ENCODE measurements at places on chromosomes 6 and 20.

GRCh38 chr6:30441171-30441570, 48.1 kb upstream of the HLA-E start:
- DNase-seq: no peak

DNA sequence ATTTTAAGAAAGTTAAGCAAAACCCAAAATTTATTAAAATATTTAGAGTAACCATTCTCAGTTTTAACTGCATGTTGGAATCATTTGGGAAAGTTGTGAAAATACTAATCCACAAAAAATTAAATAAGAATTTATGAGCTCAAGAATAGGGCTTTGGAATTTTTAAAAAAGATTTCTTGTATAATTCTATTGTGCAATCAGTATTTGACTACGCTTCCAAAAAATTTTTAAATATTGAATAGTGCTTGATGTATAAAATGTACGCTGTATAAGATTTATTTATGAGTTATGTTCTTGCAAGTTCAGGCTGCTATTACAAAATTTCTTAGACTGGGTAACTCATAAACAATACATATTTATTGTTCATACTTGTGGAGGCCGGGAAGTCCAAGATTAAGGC, 571.7 kb downstream of the MMUT start:
- DNase-seq: no peak

- no peak for DNase-seq
These were observed 3.4 kb downstream of the MYT1 start for GRCh38 chr20:64167676-64168075.

DNA sequence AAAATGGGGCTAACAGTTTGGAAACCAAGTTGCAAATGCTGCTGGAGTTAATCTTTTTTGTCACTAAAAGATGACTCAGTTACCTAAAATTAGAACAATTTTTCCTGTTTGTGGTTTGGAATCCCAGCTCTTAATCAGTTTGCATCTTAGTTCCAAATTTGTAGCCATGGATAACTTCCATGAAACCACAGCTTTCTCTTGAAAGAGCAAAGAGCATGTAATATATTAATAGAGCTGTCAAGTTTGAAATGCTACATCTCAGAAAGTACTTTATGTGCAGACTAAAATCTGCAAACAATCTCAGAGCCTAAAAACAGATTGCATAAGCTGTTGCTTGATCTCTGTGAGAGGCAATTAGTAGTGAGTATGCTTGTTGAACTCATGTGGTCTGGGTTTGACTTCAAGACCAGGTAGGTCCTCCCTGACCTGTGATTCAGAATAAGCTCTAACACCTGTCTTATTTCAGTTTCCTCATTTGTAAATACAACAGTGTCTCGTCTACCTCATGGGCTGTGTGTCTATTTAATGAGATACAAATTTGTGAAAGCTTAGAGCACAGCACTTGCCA, 23.5 kb downstream of the DHX35 start:
- peak; percentile 35 for DNase-seq

- DNase-seq: no peak
These were observed 133.3 kb upstream of the AHI1 start for GRCh38 chr6:135630789-135631376.

DNA sequence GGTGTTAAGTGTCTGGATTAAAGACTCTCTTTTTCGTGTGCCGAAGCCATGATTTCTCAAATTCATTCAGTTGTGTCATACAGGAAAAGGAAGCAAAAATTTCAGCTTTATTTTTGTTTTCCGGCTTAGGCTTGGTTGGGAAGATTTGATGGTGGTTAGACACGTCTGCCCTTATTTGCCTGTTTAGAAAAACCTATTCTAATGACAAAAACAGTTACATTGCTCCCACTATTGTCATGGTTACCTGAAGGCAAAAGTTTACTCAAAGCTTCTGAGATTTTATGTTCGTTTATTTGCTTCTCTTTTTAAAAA, 982 bp downstream of the DNAJC5 start:
- no peak for DNase-seq

- no peak for DNase-seq
These were observed 73.3 kb downstream of the ADGRG6 start for GRCh38 chr6:142374965-142375733.

DNA sequence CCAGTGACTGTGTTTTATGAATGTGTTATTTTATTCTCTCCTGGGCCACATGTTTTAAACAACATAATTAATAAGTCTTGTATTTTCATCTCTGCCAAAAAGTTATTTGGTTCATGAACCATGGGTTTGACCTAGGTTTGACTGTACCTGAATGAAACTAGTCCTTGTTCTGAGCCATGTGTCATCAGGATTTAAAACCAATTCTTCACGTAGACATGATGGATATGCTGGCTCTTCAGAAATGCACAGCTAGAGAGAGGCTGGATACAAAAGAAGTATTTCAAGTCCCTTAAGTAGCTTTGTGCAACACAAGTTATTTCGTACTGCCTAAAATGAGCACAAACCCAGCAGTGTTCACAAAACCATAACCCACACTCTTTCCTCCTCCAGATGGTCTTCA, 116.1 kb downstream of the IBTK start:
- DNase-seq: no peak

DNA sequence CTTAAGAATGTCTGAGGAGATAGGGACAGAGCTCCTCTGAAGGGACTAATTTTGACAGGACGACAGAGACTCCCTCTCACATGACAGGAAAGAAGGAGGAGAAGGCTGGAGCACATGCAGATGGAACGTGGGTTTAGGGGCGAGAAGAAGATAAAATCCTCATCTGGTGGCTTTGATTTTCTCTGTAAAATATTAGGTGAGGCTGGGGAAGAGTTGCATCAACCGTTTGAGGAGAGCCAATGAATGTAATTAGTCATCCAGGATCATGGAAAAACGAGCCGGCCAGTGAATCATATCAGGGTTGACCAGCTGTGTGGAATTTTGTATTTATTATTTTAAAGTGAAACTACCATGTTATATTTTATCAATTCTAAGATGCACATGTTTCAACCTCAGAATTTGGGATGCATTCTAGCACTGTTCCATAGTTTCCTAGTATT, 46.9 kb upstream of the ADGRF4 start:
- DNase-seq: no peak

DNA sequence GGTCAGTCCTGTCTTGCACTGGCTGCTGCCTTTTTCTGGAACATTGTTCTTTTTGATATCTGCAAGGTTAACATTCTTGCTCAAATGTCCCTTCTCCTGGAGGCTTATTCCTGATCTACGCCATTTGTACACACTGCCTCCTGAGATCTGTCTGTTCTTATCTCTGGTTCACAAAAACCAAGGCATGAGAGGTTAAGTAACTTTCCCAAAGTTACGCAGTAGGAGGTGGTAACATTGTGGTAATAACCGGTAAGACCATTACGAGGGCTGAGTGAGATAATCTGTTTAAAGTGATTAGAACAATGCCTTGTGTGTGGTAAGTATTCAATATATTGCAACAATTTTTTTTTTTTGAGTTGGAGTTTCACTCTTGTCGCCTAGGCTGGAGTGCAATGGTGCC, 132.1 kb downstream of the FNDC1 start:
- DNase-seq: no peak

GRCh38 chr6:21874372-21874771, 280.8 kb downstream of the SOX4 start:
- DNase-seq: no peak

GRCh38 chr6:87494761-87495422, 22.1 kb downstream of the SLC35A1 start:
- DNase-seq: peak; percentile 61

- no peak for DNase-seq
These were observed 46.2 kb downstream of the HLA-C start for GRCh38 chr6:31225735-31226134.

DNA sequence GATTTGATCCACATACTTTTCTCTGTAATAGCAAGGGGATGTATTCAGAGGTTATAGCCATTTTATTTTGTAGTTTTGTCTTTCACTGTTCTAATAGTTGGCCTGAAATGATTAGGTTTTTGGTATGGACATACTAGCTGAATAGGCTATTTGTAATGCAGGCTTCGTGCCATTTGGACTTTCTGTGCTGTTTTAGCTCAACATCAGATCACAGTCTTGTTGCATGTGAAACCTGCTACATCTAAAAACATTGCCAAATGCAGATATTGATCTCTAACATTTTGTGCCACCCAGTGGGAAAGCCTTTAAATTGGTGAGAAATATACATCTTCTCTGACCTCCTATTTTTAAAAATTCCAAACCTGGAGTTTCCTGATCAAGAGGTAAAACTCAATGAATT, 157.5 kb upstream of the SCGN start:
- no peak for DNase-seq

- no peak for DNase-seq
These were observed 6.1 kb downstream of the UBD start for GRCh38 chr6:29553268-29554057.

DNA sequence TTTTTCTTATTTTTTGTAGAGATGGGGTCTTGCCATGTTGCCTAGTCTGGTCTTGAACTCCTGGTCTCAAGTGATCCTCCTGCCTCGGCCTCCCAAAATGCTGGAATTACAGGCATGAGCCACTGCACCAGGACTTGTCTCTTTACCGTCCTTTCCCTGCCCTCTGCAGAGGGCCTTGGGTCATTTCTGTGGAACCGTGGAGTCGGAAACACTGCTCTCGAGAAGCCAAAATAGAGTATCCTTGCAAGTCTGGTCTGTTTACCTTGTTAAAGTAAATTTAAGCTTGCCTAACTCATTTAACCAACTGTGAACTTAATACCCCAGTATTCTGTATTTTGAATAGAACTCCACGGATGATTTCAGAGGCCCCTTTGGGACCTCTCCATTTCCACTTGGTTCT, 51.4 kb downstream of the KDM1B start:
- no peak for DNase-seq

DNA sequence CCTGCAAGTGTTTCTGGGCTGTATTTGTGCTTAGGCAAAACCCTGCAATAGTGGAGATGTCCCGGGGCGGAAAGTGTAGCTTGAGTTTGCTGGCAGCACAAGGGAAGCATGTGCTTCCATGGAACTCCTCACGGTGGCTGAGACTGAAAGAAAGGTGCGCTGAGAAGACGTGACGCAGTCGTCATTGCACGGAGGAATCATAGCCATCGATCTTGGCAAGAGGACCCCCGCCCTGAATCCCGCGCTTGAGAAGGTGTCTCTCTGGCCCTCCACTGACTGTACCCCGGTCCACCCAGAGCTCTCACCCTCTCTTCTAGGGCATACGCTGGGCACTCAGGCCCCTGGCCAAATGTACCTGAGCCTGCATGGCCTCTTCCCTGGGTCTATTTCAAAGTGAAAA, 1081.8 kb upstream of the DEFB115 start:
- no peak for DNase-seq

DNA sequence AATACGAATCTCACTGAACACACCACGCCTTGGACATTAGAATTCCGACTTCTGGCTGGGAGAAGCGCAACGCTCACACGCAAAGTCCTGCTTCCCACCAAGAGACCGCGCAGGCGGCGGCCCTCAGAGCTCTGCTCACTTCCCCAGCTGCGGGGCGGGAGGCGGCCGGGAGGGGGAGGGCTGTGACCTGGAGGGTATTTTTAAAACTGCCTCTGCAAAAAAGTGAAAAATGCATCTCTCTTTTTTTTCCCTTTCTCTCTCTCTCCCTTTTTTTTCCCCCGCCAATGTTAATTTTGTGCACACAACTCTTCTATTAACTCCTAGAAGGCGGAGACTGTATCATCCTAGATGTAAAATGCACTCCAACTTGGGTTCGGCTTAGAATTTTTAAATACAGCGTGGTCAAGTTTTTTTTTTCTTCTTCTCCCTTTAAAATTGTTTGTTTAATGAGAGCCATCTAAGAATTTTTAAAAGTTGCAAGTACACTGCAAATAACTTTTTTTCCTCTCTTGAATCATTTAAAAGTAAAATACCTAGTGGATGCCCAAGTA, 66.4 kb downstream of the STX11 start:
- DNase-seq: no peak

DNA sequence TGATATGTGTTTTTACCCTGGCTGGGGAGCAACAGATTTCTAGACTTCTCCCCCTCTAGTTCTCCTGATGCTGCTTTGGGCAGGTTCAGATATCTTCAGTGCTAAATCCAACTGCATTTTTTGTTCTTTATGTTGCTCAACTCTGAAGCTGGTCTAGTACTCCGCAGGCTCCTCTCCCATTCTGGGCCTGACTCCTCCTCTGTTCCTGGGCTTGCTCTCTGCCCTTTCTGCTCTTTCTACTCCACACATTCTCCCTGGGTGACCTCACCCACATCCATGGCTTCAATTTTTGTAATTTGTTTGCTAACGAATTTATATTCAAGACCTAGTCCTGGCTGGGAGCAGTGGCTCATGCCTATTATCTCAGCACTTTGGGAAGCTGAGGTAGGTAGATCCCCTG, 6.4 kb downstream of the FYN start:
- DNase-seq: no peak

DNA sequence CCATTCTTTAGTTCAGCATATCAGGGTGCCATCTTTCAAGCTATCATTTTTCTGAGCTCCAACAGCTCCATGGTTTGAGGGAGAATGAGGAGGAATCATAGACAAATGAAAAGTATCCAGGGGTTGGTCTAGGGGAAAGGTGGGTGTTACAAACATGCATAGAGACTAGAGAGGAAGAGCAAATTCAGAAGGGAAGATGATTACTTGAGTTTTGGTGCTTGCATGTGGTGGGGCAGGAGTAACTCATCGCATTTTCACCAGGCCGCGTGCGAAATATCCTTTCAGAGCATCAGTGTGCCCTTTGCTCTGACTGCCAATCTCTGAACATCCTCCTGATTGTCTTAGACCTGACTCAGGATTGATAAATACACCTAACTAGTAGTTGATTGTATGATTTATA, 7.7 kb upstream of the BICRAL start:
- no peak for DNase-seq

DNA sequence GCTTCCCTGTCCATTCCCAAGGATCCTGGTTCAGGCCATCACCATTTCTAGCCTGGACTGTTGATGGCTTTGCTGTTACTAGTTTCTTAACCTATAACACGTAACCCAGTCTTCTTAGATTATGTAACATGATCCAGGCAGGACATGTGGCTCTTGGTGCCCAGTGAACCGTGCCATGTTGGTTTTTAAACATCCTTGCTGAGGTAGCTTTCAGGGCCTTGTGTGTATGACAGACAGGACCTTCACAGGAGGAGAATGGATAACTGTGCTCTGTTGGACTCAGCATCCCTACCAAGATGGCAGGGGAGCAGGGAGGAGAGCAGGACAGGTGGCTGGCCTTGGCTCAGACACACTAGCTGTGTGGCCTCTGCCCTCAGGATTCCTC, 46.8 kb downstream of the PANK2 start:
- DNase-seq: no peak

DNA sequence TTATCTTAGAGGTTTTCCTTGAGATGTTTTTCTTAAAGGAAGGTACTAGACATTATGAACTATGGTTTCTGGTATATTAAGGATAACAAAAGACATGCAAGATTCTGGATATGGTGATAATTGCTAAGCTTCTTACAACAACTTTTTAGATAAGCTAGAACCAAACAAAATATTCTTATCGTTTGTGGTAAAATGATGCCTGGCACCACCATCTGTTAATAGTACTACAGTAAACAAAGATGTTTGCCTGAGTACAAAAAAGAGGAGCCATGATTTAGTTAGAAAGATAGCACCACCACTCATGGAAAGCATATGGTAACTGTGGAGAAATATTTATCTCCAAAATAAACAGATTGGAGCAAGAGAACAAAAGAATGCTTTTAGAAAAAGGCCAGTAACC, 747.3 kb downstream of the COL12A1 start:
- no peak for DNase-seq

Measured in MV-4-11 (cell line).